Head of caudate nucleus (tissue), 42 donors: ENCODE measurements at places on chromosomes 1 and 21.

- DNase-seq: peak; percentile 41
Measured at GRCh38 chr21:26965040-26965906, 1.6 kb downstream of the ADAMTS5 start.

GRCh38 chr21:40616377-40616704 lies 230.6 kb downstream of the DSCAM start:
- no peak for DNase-seq

DNA sequence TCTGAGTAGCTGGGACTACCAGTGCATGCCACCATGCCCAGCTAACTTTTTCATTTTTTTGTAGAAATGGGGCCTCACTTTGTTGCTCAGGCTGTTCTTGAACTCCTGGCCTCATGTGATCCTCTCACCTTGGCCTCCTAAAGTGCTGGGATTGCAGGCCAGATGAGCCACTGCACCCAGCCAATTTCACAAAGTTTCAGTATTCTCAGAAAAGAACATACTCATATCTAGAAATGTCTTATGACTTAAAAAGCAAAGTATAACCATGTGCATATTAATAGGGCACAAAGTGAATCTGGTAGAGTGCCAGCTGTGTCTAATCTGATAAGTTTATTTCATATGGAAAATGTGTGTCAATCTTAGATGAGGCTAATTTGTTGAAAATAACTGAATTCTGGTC lies 87.5 kb upstream of the CACYBP start:
- no peak for DNase-seq

GRCh38 chr1:224731633-224732032 lies 115.5 kb downstream of the CNIH3 start:
- DNase-seq: no peak

GRCh38 chr1:78420181-78420580 lies 70.6 kb upstream of the PTGFR start:
- DNase-seq: no peak

DNA sequence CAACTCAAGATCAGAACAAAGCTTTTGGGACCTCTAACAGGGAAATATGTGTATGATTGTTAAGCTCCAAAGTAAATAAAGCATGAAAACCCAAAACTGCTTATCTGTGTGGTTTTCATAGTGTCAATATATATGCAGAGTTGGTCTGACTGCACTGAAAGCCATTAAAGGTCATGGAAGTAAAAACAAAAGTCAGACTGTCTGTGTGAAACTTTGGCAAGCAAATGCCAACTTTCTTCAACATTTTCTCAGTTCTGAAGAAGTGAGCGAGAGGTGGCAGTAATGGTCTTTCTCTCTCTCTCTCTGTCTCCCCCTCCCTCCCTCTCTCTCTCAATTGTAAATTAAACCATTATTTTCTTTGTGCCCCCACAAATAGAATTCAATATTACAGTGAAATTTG lies 100.1 kb upstream of the S1PR1 start:
- no peak for DNase-seq

GRCh38 chr21:34280389-34280795 lies 83.4 kb upstream of the KCNE2 start:
- DNase-seq: no peak

DNA sequence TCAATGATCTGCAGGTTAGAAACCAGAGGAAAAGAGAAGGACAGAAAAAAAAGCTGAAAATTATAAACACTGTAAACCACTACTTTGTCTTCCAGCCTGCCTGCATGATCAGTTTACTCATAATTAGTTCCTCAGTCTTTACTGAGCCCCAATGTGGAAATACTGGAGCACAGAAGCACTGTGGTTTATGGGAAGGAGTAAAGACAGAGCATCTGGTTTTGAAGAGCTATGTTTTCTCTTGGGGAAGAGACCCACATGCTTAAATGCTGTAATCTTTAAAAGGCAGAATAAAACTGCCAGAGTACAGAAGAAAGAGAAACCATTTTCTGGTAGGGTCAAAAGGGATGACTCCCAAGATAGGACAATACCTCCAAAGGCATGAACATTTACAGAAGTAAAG lies 159.0 kb upstream of the ZNHIT6 start:
- no peak for DNase-seq

DNA sequence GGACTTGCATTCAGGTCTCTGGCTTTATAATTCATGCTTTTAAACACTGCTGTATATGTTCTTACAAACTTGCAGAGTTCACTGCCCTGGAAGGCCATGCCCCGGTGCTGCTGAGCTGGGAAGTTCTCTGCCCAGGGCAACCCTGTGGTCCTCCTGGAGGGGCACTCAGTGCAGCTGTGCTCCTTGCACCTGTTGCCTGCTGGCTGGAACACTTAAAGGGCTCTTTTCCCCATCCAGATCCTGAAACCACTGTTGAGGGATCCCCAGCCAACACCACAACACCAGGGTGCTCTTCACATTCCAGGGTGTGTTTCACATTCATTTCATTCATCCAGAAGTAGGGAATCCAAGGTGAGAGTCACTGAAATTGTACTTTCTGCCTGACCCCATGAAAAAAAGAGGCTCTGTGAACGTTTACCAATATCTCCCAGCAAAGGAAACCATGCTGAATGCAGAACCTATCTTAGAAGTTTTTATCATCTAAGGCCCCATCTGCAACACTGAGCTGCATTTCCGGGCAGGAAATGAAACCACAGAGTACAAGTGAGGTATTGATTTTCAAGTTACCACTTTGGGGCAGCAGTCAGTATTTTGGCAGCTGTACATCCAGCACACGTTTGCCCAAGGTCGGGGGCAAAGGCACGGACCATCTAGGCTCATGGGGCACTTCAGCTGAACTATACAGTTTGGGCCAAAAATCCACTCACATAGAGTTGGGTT lies 16.4 kb upstream of the KIAA0040 start:
- no peak for DNase-seq

GRCh38 chr1:176469450-176470010 lies 6.6 kb downstream of the PAPPA2 start:
- DNase-seq: no peak
